ENCODE measurements at places on chromosomes 3 and 15. TPM values are rescaled to one million over a fixed set of nuclear protein-coding genes. Genes with fewer than 3 reads are reported as not detected.
A peak's percentile ranks its signal among the peaks of the same experiment; 100 is the strongest.

DNA sequence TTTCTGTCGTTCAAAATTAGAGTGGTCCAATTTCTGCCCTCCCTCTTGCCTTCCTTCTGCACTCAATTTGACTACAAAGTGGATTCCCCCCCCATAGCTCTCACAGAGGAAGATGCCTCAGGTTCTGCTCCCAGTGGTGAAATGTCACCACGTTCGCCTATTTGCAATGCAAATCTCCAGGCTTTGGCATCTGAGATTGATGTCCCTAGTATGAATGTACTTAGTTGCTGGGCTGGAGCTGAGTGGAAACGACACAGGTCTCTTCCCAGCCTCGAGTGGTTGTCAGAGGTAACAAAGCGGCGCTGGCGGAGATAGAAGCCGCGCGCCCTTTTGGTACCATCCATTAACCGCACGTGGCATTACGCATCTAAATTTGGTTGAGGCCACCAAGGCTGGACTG is 860.1 kb downstream of the MCTP2 start:
- no peak for DNase-seq

DNA sequence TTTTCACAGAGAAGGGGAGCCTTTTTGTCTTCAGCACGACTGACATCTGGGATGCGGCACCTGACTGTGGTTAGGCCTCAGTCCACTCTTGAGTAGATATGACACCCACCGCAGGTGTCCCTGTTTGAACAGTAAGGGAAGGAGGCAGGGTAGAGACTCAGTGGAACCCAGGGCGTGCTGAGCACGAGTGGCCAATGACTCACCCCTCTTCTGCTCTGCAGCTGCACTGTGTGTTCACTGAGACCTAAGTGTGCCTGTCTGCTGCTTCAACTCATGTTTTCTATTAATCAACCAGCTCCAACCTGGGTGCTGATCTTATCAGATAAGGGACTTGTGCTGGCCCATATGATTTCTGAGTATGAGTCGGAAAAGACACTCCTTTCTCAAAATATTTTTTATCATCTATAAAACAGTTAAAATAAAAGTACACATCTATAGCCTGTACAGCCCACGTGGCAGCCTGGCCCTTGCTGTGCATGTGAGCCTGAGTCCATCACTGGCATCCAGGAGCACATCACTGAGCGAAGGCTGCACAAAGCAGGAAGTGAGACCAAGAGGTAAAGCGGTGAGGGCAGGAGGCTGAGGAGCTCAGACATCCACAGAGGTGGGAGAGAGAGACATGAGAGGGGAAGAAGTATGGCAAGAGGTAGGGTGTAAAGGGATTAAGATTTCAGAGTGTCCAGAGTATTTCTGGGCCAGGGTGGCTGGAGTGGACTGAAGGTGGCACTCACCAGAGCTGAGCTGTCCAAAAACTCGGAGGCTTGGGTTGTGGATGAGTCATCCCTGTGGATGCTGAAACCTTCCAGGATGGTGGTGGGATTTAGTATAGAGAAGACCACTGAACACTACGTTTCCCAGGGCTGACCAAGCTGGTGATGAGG is 49.2 kb downstream of the SLC41A3 start:
- no peak for DNase-seq

- no peak for DNase-seq
Measured at GRCh38 chr3:136177876-136178275, 18.3 kb downstream of the MSL2 start.

GRCh38 chr3:77795013-77795412 is 755.1 kb downstream of the ROBO2 start:
- no peak for DNase-seq

- no peak for DNase-seq
Measured at GRCh38 chr3:189512039-189512438, 119.2 kb upstream of the TP63 start.

DNA sequence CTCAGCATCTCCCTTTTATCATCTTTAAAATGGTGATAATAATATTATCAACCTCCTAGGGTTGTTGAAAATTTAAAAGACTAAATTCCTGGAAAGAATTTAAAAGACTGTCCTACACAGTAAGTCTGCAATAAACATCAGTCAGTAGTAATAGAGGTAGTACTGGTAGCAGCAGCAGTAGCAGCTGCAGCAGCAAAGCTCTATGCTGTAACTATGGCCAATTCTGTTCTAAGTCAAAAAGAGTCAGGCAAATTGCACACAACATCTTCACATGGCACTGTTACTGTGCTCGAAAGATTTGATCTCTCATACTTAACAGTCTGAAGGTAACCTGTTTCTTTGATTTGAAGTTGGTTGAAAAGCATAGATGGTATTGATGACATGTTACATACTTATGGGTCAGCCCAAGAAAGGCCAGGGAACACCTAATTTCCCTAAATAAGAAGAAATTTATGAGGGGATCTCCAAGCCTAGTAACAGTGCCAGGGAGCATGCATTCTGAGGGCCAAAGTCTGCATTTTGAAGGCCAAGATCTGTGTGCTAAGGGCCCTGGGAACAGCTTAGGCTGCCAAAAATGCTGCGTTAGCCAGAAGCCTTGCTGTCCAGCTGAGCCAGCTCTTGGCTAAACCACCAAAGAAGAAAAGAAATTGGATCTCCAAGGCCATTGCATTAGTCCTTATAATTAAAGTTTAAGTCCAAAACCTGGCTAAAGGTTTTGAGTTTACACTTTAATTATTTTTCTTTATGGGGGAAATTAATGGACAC is 68.2 kb downstream of the SIDT1 start:
- no peak for DNase-seq

- no peak for DNase-seq
Measured at GRCh38 chr3:107260207-107260606, 117.0 kb upstream of the CCDC54 start.

GRCh38 chr3:95172164-95172943 is 1109.5 kb downstream of the NSUN3 start:
- DNase-seq: peak; percentile 46

- peak; percentile 51 for DNase-seq
Measured at GRCh38 chr15:66883284-66883911, 181.4 kb downstream of the SMAD6 start.

DNA sequence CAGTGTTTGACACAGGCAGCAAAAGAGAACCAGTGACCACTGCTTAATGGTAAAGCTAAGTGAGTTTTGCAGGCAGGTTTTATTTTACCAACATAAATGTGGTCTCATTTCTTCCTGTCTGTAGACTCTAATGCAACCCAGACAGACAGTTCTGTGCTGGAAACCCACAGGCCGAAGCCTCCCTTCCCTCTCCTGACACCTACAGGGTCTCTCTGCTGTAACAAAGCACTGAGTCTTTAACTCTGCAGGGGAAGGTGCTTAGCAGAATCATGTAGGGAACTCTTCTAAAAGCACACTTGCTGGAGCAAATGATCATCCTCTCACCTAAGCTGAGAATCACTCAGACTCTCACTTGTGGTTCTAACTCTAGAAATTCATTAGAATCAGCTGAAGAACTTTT is 200.3 kb downstream of the KBTBD8 start:
- no peak for DNase-seq

DNA sequence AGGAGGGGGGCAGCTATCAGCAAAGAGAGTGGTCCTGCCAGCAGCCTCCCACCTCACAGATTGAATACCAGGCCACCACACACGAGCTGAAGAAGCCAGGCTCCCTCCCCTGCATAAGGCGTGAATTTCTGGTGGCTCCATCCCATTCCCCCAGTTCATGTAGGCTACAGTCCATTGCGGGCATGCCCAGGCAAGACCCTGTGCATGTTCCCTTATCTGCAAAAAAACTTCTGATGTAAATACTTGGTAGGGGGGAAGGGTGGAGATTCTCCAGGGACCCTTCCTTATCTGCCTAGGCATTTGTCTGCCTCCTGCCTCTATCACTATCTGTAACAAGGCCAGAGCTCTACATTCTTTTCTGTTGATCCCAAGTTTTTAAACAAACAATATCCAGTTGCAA is 27.6 kb upstream of the UBP1 start:
- no peak for DNase-seq

DNA sequence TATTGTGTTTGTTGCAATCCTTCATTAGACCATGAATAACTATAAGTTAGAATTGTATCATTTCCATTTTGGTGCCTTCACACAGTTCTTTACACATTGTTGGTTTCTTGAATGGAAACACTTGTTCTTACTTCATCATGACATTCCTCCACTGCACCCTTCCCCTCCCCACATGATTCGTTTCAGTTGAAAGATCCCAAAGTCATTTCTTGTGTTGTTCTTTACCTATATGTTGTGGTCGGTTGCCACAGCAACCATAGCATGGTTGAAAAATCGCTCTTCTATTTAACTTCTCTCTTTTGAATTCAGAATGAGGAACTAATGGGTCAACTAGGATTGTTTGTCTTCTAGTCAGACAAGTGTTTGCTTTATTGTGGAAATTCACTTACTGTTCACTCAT is 103.3 kb downstream of the IL1RAP start:
- peak; percentile 40 for DNase-seq

GRCh38 chr3:157335233-157336076 is 101.2 kb upstream of the PTX3 start:
- peak; percentile 51 for DNase-seq

- peak; percentile 84 for DNase-seq
Measured at GRCh38 chr15:74053941-74054529, 28.3 kb downstream of the GOLGA6A start.

DNA sequence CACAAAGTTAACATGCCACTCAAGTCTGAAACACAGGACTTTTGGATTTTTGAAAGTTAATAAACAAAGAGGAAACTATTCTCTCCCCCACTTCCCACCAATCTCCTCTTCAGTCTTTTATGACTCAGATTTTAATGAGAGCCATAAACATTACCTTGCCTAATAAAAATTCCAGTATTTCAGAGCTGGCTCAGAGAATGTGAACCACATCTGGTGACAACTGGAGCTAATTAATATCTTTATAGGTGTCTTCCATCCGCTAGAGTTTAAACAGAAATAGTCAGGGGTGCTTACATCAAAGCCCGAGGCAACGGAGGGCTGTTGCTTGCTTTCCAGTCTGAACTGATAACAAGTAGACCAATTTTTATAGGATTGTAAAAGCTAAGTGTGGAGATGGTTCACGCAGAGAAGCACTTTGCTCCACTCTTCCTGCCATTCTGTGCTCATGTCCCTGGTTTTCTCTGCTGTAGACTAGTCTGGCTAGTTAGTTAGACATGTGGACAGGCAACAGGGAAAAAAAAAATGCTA is 363.6 kb downstream of the NR2F2 start:
- DNase-seq: peak; percentile 93

DNA sequence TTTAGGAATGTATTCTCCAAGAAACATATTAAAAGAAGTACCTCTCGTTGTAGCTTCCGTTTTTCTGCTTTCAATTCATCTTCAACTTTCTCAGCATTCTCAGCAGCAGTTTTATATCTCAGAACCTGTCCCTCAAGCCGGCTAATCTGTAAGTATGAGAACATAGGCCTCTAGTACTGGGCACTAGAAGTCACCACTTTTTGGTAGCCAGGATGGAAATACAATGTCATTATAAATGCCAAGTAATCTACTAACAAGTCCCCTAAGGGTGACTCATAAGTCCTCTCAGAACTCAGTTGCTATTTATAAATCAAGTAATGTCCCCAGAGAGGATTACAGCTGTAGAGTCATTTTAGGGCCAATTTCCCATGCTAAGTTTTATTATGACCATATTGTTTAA is 61.1 kb downstream of the MLH1 start:
- no peak for DNase-seq

GRCh38 chr3:157030712-157031111 is 129.2 kb downstream of the CCNL1 start:
- no peak for DNase-seq

DNA sequence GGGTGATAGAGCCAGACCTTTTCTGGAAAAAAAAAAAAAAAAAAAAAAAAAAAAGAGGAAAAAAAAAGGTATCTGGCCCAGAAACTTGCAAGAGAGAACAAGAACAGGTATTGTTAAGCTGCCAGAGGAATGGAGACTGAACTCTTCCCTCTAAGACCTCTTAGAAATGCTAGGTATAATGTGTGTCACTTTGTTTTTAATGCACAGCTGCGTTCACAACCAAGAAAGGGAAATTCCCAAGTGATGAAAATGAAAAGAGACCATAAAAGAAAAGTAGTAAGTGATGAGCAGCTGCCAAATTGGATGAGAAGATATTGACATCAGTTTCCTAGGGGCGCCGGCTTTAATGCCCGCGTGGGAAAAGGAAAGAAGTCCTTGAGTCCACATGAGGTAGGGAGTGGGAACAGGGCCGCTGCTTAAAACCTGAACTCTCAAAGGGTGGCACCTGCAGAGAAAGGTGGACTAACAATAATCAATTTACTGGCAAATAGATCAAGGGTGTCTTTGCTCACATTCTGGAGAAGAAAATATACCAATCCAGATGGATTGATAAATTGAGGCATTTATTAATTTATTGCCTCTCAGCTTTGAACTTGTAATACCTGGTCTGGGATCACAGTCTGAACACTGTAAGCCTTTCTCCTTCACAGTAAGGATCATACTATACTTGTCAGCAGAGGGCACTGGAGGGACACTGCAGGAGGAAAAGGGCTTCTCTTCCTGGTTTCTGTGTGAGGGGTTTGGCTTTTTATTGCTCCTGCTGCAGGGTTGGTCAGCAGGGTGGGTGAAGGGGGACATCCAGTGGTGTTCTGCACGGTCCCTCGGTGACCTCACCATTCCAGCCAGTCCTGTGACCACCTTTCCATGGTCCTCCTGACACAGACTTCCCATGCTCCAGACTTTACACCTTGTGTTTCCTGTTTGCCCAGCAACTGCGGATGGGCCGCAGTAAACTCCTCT is 131.6 kb downstream of the AQP9 start:
- DNase-seq: peak; percentile 83

DNA sequence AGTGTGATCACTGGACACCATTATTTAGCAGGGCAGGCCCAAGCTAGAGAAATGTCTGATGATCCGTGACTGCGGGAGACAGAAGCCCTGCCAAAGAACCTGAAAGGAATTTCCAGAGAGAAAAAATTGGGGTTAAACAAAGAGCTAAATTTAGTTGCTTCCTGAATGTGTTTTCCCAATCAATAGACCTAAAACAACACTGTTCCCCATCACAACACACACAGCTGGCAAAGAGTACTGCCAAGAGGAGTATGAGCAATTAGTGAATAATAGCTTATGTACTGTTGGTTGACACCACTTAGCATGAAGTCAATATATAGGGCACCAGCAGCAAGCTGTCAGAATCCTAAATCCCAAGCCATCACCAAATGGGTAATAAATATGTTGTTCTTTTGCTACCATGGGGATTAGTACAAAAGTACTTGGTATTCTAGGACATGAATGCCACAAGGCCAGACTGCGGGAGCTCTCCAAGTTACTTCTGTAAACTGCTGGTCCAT is 35.7 kb downstream of the CLK3 start:
- DNase-seq: no peak

GRCh38 chr3:108338901-108339545 is 42.7 kb downstream of the HHLA2 start:
- no peak for DNase-seq

The TNNC1 gene
- total RNA-seq: 6.5 TPM

The GOLGA6L10 gene
- total RNA-seq: not detected

The PLA2G4F gene
- total RNA-seq: 11.7 TPM

The CCDC191 gene
- 0.78 TPM for total RNA-seq

The TRH gene
- not detected for total RNA-seq

The PLSCR4 gene
- total RNA-seq: 0.97 TPM

The SKOR1 gene
- total RNA-seq: 0.18 TPM

The PP2D1 gene
- not detected for total RNA-seq

The TMEM45A gene
- total RNA-seq: 0.65 TPM

The CFAP44 gene
- 4.7 TPM for total RNA-seq

The TPRA1 gene
- total RNA-seq: 84.4 TPM
